Left ventricle myocardium inferior (tissue), 1 donor: ENCODE measurements at places on chromosomes 6 and 20.

DNA sequence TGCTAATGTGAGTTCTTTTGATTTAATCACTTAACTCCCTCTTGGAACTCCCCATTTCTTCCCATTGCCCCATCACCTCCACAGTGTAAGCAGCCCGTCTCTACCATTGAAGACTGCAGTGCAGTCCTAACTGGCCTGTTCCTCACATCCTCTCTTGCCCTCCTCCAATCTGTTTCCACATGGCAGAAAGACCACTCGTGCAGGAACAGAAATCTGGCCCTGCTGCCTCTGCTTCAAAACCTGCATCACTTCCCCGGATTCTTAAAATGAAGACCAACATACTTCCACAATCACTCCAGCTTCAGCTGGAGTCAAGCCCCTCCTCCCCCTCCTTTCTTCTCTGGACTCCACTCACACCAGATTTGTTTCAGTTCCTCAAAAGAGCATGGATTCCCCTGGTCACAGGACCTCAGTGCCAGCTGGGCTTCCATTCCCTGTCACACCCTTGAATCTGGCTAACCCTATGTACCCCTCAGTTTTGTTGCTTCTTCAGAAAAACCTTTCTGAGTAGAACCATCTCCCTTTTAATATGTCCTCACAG, 802.3 kb downstream of the MAFB start:
- DNase-seq, result peak; percentile 31

DNA sequence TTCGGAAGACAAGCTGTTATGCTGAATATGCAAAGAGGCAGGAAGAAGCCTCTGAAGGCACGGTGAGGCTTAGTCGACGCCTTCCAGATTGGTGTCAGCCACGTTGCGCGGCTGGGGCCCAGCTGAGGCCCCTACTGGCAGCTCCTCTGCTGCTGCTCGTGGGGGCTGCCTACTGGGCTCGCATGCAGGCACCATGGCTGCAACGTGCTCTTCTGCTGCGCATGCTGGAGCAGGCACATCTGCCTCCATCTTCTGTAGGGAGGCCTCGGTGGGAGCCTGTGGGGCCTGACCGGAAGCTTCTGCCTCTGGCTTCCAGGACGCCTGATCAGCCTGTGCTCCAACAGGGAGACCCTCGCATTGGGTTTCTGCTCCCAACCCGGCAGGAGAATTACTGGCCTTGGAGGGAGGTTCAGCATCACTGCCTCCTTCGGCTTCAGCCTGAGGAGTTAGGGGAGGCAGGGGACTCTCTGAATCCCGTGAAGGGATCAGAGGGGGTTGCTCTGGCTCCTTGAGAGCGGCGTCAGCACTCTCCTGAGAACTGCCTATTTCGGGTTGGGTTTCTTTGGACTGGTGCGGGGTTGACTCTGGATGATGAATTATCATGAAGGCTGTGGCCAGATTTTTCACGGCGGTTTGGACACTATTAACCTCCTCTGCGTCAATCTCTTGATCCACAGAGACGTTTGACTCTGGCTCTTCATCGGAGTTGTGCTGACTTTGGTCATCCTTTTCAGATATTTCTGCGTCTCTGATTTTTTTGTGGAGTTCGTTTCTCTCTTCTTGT, 49.1 kb downstream of the TXLNB start:
- no peak for DNase-seq

GRCh38 chr6:6661191-6661590, 72.7 kb downstream of the LY86 start:
- DNase-seq, result no peak

DNA sequence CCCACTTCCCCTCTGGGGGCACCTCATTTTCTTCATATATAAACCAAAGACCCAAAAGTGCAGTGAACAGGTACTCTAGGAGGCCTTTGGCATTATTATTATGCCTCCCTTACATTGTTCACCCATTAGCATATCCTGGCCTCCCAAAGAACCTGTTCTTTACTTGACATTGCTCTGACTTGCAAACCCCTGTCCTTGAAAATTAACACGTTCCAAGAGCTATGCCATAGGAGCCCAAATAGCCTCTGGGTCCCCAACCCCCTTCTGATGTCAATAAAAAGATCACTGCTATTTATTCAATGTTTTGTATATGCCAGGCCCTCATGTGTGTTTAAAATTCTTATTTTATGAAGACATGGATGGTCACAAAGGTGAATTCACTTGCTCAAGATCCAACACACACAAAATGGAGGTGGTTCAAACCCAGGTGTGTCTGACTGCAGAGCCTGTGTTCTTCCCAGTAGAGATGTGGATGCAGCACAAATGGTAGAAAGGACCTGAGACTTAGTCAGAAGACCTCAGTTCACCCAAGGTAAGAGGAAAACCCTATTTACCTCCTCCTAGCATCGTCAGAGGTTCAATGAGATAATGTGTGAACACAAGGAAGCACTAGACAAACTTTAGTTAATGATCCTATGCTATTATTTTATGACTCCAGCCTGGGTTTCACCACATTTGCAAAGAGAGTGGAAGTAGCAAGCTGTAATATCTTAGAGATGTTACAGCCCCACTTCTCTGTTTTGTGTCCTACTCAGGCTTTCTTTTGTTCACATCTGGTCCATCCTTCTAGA, 36.6 kb downstream of the BCL2L1 start:
- DNase-seq, result no peak

GRCh38 chr6:120230008-120230407, 880.4 kb upstream of the MAN1A1 start:
- no peak for DNase-seq

DNA sequence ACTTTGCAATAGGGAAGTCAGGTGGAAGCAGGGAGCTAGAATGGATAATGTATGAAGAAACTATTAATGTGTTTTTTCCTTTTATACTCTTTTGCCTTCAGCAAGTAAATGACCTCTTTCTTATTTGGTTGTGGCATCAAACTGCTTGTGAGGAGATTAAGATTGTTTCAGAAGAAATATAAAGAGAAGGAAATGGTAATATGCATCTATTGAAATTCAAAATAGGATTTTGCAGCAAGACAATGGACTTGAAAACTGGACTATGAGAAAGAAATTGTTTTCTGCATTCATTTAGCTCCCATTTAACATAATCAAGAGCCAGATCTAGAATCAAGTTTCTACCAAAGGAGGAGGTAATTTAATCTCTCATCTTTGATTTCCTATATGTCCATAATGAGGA, 32.3 kb upstream of the KIFC1 start:
- DNase-seq, result no peak

DNA sequence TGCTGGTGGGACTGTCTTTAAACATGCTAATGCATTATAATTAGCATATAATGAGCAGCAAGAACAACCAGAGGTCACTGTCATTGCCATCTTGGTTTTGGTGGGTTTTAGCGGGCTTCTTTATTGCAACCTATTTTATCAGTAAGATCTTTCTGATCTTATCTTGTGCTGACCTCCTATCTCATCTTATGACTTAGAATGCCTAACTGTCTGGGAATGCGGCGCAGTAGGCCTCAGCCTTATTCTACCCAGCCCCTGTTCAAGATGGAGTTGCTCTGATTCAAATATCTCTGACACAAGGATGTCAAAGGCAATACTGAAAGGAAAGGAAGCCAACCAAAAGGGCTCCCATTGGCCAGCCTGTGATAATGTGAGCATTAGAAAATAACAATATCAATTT, 29.8 kb upstream of the SEC63 start:
- no peak for DNase-seq

DNA sequence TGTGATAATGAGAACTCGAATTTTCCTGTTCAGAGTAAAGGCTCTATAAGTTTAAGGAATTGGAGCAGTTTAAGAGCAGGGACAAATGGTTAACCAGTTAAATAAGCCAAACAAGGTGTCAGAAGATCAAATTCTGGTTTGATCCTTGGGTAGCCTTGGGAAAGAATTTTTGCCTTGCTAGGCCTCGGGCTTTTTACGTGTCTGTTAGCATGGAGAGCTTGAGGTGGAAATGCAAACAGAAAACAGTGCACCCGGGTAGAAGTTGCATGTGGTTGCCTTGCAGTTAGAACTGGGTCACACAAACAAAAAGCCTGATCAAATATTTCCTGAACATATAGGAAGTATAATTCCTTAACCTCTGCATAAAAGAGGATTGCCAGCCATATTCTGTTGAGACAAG, 58.3 kb downstream of the RIN2 start:
- no peak for DNase-seq

GRCh38 chr20:55472704-55473103, 532.6 kb downstream of the CBLN4 start:
- no peak for DNase-seq

- DNase-seq, result no peak
These were observed 199.0 kb downstream of the JARID2 start for GRCh38 chr6:15444881-15445280.
